WTC11 (cell line): ENCODE measurements at places on chromosomes 16 and 17. TPM values are rescaled to one million over a fixed set of nuclear protein-coding genes. Genes with fewer than 3 reads are reported as not detected.

- no peak overlapping the region for H3K4me3 ChIP-seq
- H3K27ac ChIP-seq, result no peak overlapping the region; the same call in 1 of the 2 replicates
- H3K4me1 ChIP-seq, result peaks cover 3% of the 10 kb centered on the region; the same call in 1 of the 2 replicates
- no peak for DNase-seq
- no peaks in the 10 kb centered on the region for H3K36me3 ChIP-seq
- H3K27me3 ChIP-seq, result no peaks in the 10 kb centered on the region
These were observed 92.7 kb upstream of the CLEC18A start for GRCh38 chr16:69858191-69859104.

The KCNH4 gene
- 0.24 to 0.46 TPM (median 0.34 TPM) in 3 replicates for total RNA-seq

The CACNA1H gene
- 38.0 to 46.9 TPM (median 46.4 TPM) in 3 replicates for total RNA-seq

DNA sequence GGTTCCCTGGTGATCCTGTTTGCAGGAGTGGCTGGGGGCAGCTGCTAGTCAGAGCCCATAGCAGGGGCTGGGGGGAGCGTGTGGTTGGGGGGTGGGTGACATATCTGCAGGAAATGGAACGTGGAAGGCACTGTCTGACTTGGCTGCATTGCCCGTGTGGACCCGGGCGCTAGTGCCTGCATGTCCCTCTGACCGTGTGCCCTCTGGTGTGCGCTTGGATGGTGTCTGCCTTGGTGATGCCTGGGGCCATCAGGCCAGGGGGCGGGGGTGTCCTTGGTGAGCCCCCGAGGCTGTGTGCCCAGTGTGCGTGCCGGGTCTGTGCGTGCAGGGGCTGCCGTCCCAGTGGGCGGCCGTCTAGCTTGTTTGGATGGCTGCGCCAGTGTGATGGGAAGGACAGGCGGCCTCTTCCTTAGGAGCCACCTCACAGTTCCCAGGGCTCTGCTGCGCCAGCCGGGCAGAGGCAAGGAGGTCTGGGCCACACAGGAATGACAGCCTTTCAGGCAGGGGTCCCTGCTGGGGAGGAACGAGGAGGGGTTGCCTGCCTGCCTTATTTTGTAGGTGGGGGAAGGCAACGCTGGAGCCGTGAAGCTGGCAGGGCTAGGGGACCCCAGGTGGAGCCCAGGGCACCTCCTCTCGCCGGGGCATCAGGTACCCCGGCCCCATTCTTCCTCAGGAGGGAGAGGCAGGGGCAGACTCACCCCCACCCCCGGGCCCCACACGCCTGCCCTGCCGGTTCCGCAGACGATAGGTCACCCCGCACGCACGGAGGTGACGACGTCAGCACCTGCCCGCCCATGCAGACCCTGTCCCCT is 693 bp downstream of the NDRG4 start:
- H3K4me1 ChIP-seq, result peaks cover 4% of the 10 kb centered on the region
- H3K4me3 ChIP-seq, result peak overlapping the region; percentile 84
- H3K27ac ChIP-seq, result peak overlapping the region; percentile 60; the same call in 1 of the 2 replicates
- peaks cover 74% of the 10 kb centered on the region for H3K27me3 ChIP-seq
- peak; percentile 38 for DNase-seq

DNA sequence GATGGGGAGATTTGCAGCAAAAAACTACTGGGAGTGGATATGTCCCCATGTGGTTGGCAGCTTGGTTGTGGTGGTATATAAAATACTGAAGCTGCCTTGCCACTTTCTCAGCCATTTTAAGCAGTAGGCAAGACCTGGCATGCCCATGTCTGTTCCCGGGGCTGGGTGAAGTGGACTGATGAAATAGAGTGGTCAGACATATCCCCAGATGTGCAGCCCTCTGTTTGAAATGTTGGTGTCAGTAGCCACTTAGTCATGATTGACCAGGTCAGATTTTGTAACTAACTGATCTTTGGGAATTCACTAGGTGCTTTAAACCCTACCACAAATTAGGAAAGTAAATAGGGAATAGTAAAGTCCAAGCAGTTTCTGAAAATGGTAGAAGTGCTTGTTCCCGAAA is 151.6 kb downstream of the PHKB start:
- no peak for DNase-seq
- H3K4me3 ChIP-seq, result no peak overlapping the region
- no peaks in the 10 kb centered on the region for H3K27me3 ChIP-seq
- H3K36me3 ChIP-seq, result peaks cover 3% of the 10 kb centered on the region; the same call in 1 of the 2 replicates
- no peak overlapping the region for H3K27ac ChIP-seq
- 0 out of 2 replicates have a peak, but pooled peaks cover 4% of the 10 kb centered on the region for H3K4me1 ChIP-seq

- H3K27me3 ChIP-seq, result no peaks in the 10 kb centered on the region
- H3K36me3 ChIP-seq, result peaks cover 53% of the 10 kb centered on the region
- H3K4me3 ChIP-seq, result no peak overlapping the region
- peaks cover 9% of the 10 kb centered on the region for H3K4me1 ChIP-seq
- no peak overlapping the region for H3K27ac ChIP-seq
These were observed 16.1 kb upstream of the SLC38A8 start for GRCh38 chr16:84058664-84059063.

DNA sequence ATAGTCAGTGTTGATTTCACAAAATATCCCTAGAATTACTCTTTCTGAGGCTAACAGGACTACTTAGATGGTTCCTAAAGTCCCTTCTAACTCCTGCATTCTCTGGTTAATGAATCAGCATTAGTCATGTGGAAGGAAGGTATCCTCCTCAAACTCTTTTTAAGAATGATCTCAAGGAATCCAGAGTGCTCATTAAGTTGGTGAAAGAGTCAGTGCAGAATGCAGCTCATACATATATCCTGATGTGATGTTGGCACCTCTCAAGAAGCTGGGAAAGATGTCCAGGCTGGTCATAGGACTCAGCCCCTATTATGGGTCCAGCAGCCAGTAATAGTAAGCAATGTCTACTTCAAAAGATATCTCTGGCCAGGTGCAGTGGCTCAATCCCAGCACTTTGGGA is 65.5 kb downstream of the PIGL start:
- no peak overlapping the region for H3K4me3 ChIP-seq
- peaks cover 15% of the 10 kb centered on the region for H3K27me3 ChIP-seq
- DNase-seq, result no peak
- peaks cover 23% of the 10 kb centered on the region for H3K36me3 ChIP-seq
- H3K4me1 ChIP-seq, result peaks cover 18% of the 10 kb centered on the region

GRCh38 chr17:31854672-31855071 is 4.4 kb downstream of the COPRS start:
- DNase-seq, result no peak
- H3K4me3 ChIP-seq, result no peak overlapping the region
- H3K27ac ChIP-seq, result no peak overlapping the region
- peaks cover 16% of the 10 kb centered on the region for H3K4me1 ChIP-seq

DNA sequence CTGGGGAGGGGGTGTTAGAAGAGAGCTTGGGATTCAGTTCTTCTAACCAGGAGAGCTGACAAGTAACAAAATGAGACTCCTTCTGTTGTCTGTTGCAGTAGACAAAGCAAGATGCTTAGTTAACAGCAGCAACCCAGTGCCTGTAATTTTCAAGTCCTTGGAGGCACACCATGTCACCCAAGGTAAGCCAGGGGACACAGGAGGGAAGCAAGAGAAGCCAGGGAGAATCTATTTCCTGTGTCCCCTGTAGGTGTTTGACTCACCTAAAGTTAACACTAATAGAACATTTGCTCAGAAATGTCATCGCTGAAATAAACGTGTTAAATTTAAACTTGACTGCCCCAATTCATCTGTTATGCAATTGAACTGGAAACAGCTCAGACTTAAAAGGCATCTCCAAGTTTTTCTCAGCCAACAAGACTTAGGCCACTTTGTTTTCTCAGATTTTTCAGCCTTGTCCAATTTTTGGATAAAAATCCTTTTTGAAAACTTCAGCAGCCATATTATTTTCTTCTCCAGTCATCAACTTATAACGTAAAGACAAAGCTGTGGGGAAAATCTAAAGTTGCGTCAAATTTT is 257.6 kb downstream of the CDH13 start:
- H3K27me3 ChIP-seq, result no peaks in the 10 kb centered on the region
- H3K4me3 ChIP-seq, result no peak overlapping the region
- H3K36me3 ChIP-seq, result no peaks in the 10 kb centered on the region
- H3K4me1 ChIP-seq, result peaks cover 30% of the 10 kb centered on the region

The SCGB1C2 gene
- not detected in 3 replicates for total RNA-seq

The ZNF469 gene
- 1.8 to 3.2 TPM (median 2.4 TPM) in 3 replicates for total RNA-seq

The CCNF gene
- 53.5 to 65.7 TPM (median 54.7 TPM) in 3 replicates for total RNA-seq

The CLCN7 gene
- 80.6 to 94.1 TPM (median 90.0 TPM) in 3 replicates for total RNA-seq

The TLCD3B gene
- 28.1 to 30.3 TPM (median 30.2 TPM) in 3 replicates for total RNA-seq

- DNase-seq, result no peak
- H3K27ac ChIP-seq, result no peak overlapping the region
- H3K27me3 ChIP-seq, result no peaks in the 10 kb centered on the region
- no peak overlapping the region for H3K4me3 ChIP-seq
- no peaks in the 10 kb centered on the region for H3K4me1 ChIP-seq
These were observed 1226.0 kb downstream of the CDH8 start for GRCh38 chr16:60810250-60810649.
